ENCODE measurements at places on chromosomes 2 and 18.
A peak's percentile ranks its signal among the peaks of the same experiment; 100 is the strongest.

- no peak for DNase-seq
Measured at GRCh38 chr2:107602801-107603200, 223.9 kb upstream of the RGPD4 start.

GRCh38 chr18:52715421-52715820 is 375.4 kb downstream of the DCC start:
- DNase-seq = no peak

DNA sequence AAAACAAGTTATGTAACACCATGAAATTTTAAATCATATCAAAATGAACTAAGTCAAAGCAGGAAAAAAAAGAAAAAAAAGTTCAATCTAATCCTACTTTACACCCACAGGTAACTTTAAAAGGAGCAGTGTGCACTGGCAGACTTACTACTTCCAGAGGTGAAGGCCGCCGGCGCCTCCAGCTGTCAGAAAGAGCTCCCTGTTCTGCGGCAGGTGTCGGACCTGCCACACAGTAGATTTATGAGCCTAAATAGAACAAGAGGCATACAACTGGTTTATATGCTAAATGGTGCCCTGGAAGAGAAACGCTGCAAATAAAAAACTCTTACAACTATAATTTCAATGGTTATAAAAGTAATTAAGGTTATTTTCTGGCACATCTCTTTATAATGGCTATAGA is 23.1 kb upstream of the PNO1 start:
- DNase-seq = no peak

- DNase-seq = no peak
Measured at GRCh38 chr2:211836409-211836808, 702.2 kb downstream of the ERBB4 start.

DNA sequence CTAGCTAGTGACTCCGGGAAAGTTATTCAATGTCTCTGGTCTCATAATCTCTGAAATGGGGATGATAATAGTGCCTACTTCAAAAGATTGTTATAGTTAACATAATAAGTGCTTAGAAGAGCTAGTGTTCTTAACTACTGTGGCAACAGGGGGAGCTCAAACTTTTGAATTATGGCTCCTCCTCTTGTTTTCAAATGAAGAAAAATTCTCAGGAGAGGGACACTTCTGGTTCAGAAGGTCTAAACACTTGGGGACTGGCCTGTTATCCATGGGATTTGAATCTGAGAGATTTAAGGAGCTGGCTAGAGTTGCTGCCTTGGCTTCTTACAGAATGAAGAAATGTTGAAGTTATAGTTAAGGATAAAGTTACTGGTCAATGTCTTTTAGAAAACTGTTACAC is 92.2 kb upstream of the ITGB6 start:
- DNase-seq = no peak

- no peak for DNase-seq
Measured at GRCh38 chr18:49743117-49743567, 70.2 kb downstream of the ACAA2 start.

DNA sequence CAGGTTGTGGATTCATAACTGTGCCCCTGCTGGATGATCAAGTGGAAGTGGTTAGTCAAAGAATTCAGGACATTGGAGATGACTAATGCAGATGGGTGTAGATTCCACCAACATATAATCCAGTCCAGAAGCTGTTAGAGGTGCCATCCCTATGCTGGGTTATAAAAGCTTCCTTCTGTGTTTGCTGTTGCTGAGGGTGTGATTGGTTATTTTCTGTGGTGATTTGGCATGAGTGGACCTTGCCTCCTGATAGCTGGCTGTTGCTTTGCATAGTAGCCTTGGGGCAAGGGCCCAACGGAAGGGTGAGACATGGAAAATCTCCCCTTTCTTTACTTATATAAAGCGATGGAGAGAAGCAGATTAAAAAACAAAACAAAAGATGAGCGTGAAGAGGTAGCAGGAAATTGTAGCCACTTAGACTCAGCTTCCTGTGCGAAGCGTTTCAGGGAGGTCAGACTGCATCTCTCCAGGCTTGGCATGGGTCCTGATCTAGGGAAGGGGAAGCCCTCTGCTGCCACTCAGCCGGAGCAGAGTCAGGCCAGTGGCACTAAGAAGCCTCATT is 190.4 kb downstream of the FMNL2 start:
- DNase-seq = no peak

DNA sequence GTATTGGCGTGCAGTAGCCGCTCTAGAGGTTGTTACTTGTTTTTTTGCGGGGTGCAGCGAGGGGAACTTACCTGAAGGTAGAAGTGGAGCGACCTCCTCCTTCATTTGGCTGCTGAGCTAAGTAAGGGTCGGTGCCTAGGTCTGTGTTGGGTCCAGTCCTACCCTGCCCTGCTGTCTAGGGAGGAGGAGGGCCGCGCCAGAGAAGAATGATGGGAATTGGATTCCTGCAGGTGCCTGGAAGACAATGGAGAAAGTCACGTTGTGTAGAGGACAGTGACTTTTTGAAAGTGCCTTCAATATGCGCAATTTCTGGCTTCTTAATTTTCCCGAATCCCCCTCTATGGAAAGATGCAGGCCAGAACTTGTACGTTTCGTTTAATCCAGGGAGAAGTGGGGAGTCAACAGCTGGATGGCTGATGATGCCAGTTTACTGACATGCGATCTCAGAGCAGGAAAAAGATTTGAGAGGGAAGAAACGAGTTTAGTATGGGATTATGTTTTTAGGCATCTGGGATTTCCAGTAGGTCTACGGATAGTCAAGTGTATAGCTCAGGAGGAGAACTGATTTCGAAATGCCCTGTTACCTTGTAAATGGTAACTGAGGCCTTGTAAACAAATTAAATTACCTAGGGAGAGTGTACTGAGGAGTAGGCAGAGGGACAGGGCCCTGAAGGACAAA is 653 bp downstream of the MRPS9 start:
- no peak for DNase-seq

DNA sequence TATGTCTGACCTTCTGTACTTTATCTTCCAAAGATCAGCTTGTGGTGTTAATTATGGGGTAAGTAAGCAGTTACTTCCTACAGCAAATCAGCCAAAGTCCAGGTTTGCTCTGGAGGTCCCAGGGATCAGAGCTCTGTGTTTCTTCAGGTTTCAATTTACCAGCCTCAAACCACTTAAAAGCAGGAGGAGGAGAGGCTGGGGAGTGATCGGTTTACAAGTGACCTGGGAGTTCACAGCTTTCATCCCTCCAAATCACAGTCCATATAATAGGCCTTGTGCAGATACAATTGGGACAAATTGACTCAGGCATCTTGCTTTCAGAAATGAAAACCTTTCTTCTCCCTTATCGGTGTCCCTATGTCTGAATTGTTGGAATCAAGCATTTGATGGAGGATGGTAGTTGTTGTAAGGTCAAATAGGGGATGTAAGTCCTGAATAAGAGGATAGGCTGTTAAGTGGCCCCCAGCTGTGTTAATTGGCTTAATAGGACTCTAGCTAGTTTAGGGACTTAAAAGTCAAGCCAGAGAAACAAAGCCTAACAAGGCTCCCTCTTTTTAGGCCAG is 188.0 kb upstream of the NT5C1B start:
- DNase-seq = no peak

GRCh38 chr2:20052861-20053281 is 1.4 kb upstream of the LAPTM4A start:
- DNase-seq = no peak

DNA sequence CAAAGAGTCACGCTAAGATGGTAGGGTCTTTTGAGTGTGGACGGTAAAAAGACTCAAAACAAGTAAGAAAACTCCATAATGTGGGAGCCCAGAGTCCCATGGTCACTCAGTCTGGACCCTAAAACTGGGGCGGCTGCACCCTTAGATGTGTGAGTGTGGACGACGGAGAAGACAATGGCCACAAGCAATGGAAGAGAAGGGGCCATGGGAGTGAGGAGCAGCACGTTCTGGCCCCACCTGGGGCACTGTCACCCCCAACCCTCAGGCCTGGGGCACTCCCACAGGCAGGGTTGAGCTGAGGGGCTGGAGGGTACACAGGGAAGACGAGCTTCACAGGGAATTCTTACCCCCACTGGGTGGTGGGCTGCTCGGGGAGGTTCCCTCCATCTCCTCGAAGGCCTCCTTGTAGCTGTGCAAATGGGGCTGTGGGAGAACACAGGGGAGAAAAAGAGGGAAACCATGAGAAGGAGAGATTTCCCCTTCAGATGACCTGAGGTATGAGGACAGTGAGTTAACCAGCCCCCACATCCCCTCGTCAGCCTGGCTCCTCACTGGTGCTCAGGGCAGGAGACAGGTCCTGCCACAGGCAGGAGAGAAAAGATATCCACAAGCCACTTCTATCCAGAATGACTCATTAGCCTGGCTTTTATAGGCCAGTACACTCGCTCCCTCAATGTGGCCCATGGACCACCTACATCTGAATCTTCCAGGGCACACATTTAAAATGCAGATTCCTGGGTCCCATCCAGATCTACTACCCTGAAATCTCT is 167.9 kb downstream of the TNS1 start:
- DNase-seq = no peak

DNA sequence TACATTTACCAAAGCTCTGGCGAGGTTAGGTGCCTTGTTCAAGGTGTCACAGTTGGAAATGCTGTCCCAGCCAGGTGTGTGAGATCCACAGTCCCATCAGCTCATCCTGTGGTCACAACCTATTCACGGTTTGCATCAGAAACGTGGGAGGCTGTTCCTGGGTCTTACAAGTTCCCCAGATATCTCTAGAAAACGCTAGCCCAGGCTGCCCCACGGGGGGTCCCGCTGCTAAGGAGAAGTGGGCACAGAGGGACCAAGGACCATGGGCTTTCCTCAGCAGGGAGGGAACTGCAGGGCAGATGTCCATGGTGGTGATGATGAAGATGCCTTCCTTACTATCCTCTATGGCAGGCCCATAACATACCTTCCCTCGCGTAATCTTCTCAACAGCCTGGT is 649 bp downstream of the FECH start:
- DNase-seq = no peak

- no peak for DNase-seq
Measured at GRCh38 chr2:111185361-111186022, 64.8 kb downstream of the BCL2L11 start.

DNA sequence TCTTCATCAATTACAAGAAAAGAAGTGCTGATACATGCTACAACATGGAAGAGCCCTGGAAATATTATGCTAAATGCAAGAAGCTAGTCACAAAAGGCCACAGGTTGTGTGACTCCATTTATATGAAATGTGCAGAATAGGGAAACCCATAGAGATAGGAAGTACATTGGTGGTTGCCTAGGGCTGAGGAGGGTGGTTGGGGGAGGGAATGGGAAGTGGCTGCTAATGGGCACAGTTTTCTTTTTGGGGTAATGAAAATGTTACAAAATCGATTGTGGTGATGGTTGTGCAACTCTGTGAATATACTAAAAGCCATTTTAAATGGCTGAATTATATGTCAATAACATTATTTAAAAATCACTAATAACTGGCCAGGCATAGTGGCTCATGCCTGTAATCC is 24.3 kb upstream of the RESP18 start:
- peak; percentile 2 for DNase-seq

GRCh38 chr2:70188460-70188859 is 2.4 kb downstream of the C2orf42 start:
- no peak for DNase-seq
